ENCODE measurements at places on chromosomes 7 and 10.

- DNase-seq: no peak
Observed at GRCh38 chr10:30778769-30779168, 149.2 kb upstream of the LYZL2 start.

DNA sequence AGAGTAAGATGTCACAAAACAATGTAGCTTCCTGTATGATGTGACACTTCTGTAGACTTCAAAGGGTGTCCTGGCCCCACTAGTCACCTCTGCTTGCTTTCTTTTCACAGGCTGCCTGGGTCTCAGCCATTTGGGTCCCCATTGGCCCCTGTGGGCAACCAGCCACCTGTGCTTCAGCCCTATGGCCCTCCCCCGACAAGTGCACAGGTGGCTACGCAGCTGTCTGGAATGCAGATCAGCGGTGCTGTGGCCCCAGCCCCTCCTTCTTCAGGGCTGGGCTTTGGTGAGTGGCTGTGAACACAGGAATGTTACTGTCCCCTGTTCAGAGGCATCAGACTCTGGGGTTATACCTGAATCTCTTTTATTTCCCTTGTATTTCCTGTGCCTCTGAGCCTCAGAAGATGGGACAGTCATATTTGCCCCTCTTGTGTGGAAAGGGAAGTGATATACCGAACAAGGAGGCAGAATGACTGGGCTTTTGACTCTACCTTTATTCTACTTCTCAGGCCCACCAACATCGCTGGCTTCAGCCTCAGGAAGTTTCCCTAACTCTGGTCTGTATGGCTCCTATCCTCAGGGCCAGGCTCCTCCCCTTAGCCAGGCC, 15.4 kb downstream of the SEC24C start:
- no peak for DNase-seq

- DNase-seq: peak; percentile 58
Observed at GRCh38 chr7:98217623-98218582, 6.7 kb downstream of the BHLHA15 start.

DNA sequence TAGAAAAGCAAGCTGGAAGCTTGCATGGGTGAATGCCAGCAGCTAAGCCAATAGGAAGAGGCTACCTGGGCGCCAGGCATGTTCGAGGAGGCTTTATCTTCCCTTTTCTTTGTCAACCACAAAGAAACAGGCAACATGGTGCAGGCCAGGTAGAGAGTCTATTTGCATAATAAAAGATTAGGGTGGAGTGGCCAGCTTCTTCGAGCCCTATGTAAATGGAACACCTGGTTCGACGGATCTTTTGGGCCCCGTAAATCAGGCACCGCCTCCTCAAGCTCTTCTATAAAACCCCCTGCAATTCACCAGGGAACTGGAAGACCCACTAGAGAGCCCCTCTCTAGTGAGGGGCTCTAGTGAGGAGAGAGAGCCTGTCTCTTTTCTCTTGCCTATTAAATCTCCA, 1106.2 kb upstream of the CELF2 start:
- no peak for DNase-seq

- no peak for DNase-seq
Observed at GRCh38 chr10:43869669-43870322, 221.1 kb upstream of the ZNF32 start.

GRCh38 chr10:70906953-70907636, 18.7 kb upstream of the PCBD1 start:
- no peak for DNase-seq

DNA sequence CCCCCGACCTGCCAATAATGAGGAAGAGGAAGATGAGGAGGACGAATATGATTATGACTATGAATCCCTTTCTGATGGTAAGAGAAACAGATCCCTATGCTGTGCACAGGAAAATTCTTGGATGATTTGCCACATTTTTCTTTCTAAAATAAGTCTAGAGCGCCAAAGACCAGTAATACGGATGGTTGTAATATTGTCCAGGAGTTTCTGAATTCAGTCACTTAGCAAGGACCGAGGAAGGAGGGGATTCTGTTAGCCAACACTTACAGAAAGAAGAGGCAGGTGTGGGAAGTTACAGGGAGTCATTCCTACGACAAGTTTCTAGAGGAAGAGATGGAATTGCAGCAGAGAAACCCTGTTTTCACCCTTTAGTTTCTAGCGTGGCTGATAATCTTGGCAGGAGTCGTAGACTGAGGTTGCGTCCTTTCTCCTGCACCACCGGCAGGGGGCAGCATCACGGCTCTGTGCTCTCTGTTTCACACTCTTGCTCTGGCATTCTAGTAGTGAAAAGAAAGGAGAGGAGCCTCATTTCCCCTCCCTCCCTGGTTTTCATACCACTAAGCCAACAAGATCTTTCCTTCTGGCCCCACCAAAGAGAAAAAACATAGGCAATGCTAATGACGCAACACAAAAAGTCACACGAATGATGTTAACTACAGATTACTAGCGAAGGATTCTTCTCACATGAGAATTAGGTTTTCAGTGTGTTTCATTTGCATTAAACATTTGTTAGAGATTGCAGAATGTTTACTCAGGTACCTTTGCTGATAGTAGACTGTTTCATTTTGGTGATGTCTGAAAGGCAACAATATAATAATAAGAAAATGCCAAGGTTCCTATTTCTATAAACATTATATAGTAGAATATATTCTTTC, 82.7 kb downstream of the NOC3L start:
- no peak for DNase-seq

- DNase-seq: no peak
Observed at GRCh38 chr10:128469515-128469914, 343.3 kb upstream of the MKI67 start.

DNA sequence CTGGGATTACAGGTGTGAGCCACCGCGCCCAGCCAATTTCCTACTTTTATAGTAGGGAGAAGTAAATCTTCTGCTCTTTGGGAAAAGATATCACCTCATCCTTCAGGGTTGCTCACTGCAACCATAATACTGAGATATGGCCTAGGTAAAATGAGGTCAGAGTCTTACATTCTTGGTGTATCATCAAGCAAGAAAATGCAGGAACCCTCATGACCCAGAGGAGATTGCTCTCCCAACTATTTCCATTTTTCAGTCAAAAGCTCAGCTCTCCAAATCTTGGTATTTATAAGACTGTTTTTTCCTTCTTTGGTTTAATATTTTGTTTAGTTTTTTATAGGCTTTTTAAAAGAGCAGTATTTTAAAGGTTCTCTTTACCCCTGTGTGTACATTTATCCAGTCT, 20.9 kb upstream of the PHYHIPL start:
- DNase-seq: no peak

DNA sequence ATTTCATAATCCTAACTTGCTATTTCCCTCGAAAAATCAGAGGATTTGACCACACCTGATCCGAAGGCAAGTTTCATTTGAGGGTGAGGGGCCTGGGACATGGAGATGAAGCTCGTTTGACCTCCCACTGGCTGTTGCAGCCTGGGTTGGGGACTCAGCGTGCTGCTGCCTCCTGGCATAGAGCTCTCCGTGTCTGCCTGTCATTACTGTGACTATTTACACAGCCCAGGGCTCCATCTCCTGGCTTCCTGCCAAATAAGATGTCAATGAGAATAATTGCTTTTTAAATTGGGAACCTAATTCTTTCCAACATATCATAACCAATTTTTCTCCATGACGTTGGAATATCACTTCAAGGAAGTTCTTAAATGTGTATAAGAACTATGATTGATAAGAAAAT, 139.3 kb upstream of the COBL start:
- no peak for DNase-seq

DNA sequence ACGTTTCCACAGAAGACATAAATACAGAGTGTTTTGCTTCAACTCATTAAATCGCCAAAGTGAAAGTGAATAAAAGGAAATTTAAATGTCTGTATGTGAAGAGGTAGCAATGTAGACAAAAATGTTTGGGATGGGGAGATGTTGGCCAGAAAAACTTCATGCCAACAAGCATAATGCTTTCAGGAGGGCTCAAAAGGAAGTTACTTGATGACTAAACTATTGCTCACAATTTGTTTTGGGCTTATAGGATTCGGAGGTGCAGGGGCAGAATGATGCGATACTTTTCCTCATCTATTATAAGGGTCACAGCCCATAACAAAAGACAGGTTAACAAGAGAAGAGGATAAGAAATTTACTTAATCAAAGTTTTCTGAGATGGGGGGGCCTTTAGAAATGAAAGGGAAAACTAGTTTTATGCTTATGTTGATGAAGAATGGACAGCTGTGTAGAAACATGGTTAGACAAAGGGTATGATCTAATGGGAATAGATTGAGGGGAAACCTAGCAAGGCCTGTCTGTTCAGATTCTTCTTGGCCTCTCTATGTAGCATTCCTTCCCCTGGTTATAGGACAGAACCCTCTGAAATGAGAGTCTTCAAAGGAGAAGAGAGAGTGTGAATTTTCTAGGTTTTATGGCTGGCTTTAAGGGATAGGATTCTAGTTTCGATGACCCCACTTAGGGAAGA, 898.6 kb downstream of the LRMDA start:
- DNase-seq: no peak

Data from natural killer cell treated with Interleukin-12 subunit alpha and Interleukin-12 subunit beta and Interleukin-15 and Interleukin-18, amount 100 ng/mL, for 72 hours (primary cell).